ENCODE measurements at places on chromosomes 7 and 10. TPM values are rescaled to one million over a fixed set of nuclear protein-coding genes. Genes with fewer than 3 reads are reported as not detected.

DNA sequence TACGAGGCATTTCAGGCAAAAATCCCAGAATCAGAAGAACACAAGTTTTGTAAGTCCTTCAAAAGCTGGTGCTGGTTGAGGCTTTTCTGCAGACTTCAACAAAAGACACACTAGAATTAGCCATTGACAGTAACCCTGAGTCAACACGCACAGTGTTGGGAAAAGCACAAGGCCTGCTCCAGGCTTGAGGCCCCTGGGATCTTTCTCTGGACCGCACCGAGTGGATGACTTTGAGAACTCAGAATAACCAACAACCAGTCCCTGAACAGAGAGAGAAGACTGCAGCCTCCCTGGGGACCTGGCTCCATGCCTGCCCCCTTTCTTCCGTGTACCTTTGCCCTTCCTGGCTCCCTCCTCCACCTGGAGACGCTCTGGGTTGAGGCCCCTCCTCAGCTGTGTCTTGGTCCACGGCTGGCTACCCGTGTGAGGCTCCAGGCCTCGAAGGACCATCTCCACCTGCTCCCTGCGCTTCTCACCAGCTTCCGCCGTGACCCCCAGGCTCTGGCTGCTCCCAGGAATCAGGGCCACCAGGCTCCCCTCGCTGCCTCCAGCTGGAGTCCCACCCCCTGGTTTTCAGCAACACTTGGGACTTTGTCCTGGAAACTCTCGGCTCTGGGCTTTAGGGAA lies 28.4 kb downstream of the DIP2C start:
- no peak for DNase-seq

DNA sequence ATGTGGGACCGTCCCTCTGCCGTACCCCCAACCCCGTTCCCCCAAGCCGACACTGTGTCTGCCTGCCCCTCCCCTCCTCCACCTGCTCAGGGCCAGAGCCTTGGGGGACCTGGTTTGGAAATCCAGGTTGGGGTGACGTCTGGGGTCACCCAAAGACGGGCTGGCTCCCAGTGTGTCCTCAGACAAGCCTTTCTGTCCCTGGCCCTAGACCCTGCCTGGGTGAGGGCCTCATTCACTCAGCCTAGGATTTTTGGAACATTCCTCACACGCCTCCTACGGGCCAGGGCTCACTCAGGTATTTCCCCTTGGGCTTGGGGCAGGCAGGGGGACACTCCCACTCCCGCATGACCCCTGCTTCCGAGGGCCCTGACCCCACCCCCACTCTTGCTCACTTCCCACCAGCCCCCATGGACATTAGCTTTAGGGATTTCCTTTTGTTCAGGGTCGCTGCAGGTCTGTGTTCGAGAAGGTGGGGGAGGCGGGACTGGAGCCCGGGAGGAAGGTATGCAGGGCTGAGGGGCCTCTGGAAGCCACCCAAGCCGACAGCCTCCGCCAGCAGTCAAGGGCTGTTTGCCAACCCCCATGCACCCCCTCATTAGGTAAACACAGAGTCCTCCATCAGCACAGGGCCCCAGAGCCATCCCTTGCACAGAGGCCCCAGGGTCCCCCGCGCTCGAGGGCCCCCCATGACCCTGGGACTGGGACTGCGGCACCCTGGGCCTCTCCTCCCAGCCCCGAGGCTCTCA lies 35.1 kb downstream of the PDGFA start:
- DNase-seq = peak; percentile 31

Gene TAS2R41
- not detected for polyA plus RNA-seq

DNA sequence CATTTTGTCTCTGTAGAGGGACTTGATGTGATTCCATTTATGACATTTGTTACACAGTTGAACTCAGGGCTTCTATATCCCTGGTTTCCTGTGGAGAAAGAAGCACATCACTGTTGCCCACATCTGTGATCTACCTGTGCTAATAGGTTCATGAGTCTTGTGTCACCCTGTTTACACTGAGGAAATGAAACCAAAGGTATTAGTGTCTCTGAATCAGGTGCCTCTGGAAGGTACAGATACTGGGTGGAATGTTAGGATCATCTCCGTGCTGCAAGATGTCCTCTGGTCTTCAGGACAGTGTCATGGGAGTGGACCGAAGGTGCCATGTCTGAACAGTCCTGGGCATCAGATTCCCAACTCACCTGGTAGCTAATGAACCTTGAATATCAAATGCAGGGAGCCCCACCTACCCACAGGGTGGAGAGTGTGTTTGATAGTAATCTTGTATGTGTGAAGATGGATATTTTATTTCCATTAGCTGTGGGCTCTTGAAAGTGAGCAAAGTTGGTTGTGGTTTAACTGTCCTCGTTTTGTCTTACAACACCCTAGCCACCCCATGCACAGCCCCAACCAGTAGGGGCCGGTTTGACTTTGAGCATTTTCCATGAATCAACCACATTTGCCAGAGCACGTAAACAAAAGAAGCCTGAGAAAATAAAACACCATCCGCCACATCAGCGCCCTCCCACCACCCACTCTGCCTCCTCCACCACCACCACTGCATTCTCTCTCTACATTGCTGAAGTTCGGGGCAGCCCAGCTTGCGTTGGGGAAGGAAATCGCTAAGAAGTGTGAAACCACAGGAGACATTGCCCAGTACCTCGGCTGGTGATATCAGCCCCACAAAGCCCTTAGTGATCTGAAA lies 40.7 kb downstream of the TARP start:
- DNase-seq = no peak

DNA sequence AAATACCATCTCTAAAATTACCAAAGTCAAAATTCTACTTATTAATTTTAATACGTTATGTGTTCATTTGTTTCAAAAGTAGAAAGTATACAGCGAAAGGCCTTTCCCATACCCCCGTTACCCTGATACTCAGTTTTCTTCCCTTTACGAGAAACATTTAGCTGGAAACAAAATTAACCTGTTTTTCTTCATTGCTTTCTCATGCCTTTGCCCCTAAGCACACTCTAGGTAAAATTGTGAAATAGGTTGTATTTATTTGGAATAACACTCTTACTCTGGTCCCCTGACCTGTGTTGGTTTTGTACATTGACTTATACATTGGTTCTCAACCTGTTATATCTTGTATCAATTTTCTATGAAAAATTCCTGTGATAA lies 47.1 kb downstream of the GLCCI1 start:
- DNase-seq = no peak

Gene CPA1
- polyA plus RNA-seq = 0.31 TPM

Measured in ovary (tissue), 10 donors.